ENCODE measurements at places on chromosomes 6 and 20. TPM values are rescaled to one million over a fixed set of nuclear protein-coding genes. Genes with fewer than 3 reads are reported as not detected.

DNA sequence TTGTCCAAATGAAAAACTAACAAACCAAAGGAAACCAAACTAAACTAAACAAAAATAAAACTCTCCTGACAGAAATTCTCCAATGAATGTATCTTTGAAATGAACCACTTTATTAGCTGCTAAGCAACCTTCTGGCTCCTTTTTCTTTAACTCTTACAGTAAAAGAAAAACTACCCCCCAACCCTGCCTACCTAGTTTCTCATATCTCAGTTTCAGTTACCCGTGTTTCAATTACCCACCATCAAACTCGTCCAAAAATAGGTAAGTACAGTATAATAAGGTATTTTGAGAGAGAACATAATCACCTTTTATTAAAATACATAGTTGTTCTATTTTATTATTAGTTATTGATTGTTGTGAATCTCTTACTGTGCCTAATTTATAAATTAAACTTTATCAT lies 177.4 kb upstream of the THEMIS start:
- no peak for DNase-seq

DNA sequence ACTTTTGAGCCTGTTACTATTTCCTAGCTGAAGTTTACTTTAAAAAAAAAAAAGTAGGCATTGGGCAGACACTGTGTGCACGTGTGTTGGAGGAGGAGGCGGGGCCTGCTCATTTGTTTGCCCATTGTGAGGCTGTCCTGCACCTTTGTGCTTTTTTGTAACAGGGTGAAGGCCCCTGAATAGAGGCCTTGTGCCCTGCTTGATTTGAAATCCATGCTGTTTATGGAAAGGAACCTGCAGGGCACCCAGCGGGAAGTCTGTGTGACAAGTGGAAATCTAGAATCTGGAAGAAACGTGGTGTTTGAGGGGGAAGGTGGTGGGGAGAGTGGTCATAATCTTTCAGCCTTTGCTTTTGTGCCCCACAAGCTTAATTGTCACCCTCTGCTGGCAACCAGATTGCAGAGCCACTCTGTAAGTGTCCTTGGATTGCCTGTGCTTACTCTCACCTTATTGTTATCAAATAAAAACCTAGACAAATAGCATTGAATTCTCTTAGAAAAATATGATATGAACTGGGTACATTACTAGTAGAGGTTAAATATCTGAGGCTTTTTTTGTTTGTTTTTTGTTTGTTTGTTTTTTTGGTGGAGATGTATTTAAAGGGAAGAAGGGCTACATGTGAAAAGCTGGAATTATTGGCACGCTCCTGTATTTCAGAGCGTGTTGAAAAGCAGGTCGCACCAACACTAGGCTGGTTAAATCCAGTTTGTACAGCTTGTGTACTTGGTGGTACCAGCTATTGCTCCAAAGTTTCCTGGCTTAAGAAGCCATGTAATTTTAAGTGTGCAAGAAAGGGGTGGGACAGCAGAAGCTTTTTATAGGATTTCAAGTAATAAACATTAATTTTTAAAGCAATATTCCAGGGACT lies 156.3 kb downstream of the ARID1B start:
- no peak for DNase-seq

- no peak for DNase-seq
Measured at GRCh38 chr20:57737349-57737748, 27.5 kb upstream of the PMEPA1 start.

- DNase-seq, result no peak
Measured at GRCh38 chr6:32291543-32291942, 67.7 kb upstream of the NOTCH4 start.

Gene VWA7
- polyA plus RNA-seq, result 0.56 TPM

Measured in SK-N-SH (cell line).